ENCODE measurements at places on chromosomes 1 and 21.

- no peak for DNase-seq
Observed at GRCh38 chr21:41560661-41561158, 52.8 kb upstream of the TMPRSS2 start.

DNA sequence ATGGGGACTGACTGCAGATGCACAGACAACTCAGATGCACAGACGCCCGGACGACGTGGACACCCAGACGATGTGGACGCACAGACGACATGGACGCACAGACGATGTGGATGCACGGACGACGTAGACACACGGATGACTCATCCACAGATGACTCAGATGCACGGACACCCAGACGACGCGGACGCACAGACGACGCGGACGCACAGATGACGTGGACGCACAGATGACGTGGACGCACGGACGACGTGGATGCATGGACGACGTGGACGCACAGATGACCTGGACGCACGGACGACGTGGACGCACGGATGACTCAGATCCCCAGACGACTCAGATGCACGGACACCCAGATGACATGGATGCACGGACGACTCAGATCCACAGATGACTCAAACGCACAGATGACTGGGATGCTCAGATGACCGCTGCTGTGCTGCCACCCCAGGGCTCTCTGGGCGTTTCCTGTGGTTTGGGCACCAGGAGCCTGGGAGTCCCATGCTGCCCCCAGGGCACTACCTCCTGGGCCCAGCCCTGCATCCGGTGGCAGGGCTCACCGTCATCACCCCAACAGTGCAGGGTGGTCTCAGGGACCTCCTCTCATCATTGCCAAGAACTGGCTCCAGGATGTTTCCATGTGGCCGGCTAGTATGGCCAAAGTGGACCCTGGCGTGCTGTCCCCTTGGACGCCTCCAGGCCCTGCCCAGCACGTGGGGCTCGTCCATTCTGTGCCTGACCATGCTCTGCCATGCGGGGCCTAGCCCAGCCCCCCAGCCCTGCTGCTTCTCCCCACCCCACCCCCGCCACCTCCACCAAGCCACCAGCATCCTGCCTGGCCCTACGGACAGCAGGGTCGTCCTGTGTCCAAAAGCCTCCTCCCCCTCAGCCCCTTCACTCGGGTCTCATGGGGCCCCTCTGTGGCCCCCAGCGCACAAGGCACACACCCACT, 14.0 kb downstream of the FAAP20 start:
- no peak for DNase-seq

- no peak for DNase-seq
Observed at GRCh38 chr1:116127123-116127847, 16.1 kb downstream of the MAB21L3 start.

- no peak for DNase-seq
Observed at GRCh38 chr1:206699626-206700025, 14.9 kb downstream of the MAPKAPK2 start.

- no peak for DNase-seq
Observed at GRCh38 chr1:12387641-12388040, 157.8 kb downstream of the VPS13D start.

GRCh38 chr1:154170547-154171222, 15.8 kb upstream of the NUP210L start:
- no peak for DNase-seq

DNA sequence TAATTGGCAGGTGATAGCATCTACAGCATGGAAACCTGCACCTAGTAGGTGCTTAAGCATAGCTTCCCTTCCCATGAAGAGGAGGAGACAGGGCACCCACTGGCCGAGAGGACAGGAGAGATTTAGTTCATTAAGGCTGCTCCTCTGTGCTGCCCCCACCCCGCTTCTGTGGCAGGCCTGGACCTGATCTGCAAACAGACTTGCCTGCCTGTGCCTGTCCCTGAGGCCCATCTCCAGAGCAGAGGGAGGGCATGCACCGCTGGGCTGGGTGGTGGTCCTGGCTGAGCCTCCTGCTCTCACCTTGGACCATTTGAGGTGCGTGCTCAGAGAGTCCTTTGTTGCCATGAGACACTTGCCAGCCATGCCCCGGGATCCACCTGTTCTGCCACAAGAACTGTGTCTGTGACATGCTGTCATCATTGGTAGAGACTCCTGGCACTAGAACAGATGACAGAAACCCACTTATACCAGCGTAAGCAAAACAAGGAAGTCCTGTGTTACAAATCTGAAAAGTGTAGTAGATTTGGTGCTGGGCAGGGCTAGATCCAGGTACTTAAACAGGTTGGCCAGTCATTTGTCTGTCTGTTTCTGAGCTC, 55.6 kb downstream of the PTPRF start:
- no peak for DNase-seq

- no peak for DNase-seq
Observed at GRCh38 chr1:100736324-100736723, 16.8 kb downstream of the VCAM1 start.

All from activated T-cell treated with anti-CD3 and anti-CD28 coated beads for 1 hour (primary cell).